Stimulated activated CD8-positive, alpha-beta memory T cell treated with anti-CD3 and anti-CD28 coated beads, Interleukin-12 subunit alpha, Interleukin-12 subunit beta, amount 100 ng/mL, for 1 hour (primary cell): ENCODE measurements at places on chromosomes 1 and 21.

- no peak for DNase-seq
These were observed 56.9 kb downstream of the SEC16B start for GRCh38 chr1:177912991-177913390.

DNA sequence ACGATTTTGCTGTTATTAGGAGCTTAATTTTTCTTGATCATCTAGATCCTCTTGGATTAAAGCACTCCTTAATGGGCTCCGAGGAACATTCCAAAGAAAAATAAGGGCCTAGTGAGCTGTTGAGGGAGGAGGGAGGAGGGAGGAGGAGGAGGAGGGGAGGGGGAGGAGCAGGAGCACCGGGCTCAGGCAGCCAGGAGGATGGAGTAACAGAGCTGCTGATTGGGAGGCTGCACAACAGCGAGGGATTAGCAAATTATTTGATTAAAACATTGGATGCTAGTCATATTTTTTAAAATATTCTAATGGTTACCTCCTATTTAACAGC is 302.1 kb upstream of the RRP15 start:
- no peak for DNase-seq

GRCh38 chr21:46455575-46456385 is 2.9 kb upstream of the DIP2A start:
- DNase-seq: no peak

- no peak for DNase-seq
These were observed 18.3 kb downstream of the NECAP2 start for GRCh38 chr1:16458831-16459230.

GRCh38 chr1:185091480-185091879 is 46.1 kb downstream of the RNF2 start:
- no peak for DNase-seq

DNA sequence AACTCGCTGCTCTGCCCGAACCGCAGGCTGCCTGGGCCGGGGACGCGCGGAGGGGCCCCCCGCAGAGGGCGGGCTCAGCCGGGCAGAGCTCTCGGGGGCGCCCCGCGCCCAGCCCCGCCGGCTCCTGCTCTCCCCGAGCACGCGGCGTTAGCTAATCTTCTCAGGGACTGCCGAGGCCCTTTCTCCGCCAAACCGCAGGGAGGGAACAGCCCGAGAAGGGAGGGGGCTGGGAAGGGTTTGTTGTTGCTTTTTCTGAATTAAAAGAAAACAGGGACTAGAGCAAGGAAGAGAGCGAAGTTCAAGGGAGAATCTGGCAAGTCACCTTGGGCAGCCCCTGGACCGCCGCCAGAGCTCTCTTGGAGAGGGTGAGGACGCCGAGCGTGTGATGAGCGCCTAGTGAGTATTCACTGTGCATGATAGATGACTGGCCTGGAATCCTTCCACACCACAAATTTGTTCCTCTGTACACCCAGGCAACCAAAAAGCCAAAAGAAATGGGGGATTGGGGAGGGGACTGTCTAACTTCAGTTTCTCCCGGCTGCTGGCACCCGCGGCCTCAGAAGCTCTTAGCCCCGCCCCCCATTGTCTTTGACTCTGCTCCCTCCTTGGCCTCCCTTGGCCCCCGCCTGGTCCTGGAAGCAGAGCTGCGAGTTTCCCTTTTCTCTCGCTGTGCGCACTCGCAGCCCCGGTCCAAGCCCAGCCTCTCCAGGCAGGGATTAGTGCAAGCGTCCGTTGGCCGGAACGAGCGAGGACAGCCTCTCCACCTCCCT is 19.7 kb upstream of the LMX1A start:
- no peak for DNase-seq

DNA sequence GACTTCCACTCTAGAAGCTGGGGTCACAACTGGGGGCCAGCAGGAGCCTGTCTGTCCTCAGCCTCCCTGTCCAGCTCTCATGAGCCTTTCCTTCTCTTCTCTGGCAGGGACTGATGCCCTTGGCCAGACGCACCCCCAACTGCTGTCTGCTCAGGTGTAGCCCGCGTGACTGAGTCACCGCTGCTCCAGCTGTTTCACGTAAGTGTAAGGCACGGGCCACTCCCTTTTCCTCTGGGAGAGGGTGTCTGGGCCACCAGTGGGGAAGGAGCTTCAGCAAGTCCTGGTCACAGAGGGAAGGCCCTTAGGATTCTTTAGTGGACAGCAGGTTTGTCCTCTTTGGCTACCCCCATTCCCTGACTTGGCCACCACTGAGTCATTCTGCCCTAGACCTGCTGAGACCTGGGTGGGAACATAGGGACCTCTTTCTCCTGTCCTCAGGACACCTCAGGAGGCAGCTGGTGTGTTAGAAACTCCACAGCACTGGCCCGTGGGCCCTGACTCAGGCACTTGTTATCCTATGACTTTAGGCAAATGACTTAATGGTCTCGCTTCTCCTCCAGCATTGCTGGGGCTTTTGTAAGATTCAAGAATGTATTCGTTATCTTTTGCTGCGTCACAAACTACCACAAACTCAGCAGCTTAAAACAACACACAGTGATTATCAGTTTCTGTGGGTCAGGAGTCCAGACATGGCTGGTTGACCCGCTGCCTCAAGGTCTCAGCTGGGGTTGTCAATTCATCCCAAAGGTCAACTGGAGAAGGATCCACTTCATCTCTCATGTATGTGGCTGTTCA is 64.8 kb downstream of the FAM163A start:
- no peak for DNase-seq

DNA sequence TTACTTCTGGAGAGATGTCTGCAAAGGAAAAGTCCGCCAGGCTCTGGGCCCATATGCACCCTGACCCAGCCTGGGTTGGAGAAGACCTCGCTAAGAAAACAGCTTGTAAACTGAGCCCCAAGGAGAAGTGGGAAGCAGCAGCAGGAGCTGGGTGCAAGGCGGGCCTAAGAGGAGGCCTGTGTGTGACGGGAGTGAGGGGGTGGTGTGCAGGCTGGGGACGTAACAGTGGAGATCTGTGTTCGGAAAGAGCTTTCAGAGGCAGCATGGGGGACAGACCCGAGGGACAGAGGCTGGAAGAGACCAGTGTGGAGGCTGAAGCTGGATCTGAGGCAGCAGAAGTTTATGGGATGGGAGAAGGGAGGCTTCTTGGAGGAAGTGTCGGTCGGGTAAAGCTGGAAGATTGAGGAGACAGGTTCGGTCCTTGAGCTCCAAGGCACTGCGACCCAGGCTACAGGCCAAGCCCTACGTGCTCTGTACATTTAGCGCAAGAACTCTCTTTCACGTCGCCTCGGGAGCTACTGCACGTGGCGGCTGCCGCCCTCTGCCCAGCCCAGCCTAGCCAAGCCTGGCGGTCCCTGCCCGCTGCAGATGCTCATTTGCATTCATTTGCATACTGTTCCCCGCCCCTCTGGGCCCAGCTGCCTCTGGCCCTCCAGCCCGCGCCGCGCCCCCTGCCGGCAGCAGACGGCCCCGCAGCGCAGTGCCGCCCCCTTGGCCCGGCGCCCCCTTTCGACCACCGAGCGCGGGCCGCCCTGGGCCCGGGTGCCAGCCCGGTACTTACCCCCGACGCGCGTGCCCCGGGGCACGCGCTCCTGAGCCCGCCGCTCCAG is 6.3 kb downstream of the HPCA start:
- no peak for DNase-seq

DNA sequence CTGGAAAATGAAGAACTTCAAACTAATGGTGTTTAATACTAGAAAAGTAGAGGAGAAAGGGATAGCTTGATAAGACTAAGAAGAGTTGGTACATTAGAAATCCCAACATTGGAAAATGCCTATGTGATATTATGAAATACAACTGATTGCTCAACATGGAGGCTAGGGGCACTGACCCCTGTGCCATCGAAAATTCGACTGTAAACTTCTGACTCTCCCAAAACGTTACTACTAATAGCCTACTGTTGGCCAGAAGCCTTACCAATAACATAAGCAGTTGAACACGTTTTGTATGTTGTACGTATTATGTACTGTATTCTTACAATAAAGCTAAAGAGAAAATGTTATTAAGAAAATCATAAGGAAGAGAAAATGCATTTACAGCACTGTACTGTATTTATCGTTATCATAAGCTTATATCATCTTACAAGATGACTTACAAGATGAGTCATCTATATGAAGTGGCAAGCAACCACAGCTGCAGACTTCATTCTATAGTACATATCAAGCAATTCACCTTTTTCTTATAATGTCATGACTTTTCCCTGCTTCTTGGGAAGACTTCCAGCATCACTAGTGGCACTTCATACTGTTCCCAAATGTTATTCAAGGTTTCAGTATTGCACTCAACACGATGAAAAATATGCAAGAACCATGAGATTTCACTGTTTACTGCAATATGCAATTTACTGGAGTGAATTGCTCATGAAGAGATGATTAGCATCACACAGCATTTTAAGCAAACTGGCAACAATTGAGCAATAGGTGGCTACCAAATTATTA is 12.9 kb upstream of the CTSK start:
- DNase-seq: no peak

GRCh38 chr1:14598007-14598497 is 433 bp upstream of the KAZN start:
- DNase-seq: no peak

- DNase-seq: no peak
These were observed 142.4 kb downstream of the NAV1 start for GRCh38 chr1:201681375-201681774.

DNA sequence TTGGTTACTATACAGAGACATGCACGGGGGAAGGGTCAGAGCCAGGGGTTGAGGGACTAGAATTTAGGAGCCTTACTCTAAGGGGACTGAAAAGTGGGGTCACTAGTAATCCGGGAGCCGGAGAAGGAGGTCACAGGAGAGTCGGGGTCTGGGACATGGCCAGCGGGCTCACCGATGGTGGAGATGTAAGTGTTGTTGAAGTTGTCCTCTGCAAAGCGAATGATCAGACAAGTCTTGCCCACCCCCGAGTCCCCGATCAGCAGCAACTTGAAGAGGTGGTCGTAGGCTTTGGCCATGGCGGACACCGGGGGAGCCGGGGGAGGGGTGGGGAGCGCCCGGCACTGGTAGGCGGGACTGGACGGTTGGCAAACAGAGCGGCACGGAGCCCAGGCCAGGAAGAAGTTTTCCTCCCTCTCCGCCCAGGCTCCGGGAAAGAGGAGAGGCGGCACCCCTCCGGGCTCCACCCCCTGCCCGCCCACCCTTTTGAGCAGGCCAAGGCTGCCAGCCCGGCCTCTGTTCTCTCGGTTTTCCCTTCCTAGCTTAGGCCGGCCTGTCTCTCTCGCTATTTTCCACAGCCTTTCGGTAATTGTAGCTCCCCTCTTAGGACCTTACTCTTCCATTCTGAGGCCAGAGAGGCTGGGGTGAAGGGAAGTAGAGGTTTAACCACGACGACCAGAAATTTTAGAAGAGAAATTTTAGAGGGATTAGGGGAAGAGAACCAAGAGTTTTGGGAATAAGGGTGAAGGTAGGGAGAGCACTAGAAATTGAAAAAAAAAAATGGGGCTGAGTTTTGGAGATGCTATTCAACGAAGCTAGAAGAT is at the start of gene RAB13:
TSS of gene RAB13 (minus strand) at position 399 of the 821 bp plus-strand sequence. CDS start at position 296, 103 bp downstream.
- no peak for DNase-seq

DNA sequence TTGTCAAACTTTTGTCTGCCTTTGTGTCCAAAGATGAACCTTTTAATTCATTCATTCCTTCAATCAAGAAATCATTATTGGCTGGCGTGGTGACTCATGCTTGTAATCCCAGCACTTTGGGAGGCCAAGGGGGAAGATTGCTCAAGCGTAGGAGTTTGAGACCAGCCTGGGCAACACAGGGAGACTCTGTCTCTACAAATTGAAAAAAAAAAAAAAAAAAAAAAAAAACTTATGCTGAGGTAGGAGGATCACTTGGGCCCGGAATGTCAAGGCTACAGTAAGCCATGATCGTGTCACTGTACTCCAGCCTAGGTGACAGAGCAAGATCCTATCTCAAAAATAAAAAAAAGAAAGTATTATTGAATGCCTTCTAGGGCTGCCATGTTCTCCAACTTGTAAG is 51.3 kb upstream of the CXADR start:
- DNase-seq: no peak

DNA sequence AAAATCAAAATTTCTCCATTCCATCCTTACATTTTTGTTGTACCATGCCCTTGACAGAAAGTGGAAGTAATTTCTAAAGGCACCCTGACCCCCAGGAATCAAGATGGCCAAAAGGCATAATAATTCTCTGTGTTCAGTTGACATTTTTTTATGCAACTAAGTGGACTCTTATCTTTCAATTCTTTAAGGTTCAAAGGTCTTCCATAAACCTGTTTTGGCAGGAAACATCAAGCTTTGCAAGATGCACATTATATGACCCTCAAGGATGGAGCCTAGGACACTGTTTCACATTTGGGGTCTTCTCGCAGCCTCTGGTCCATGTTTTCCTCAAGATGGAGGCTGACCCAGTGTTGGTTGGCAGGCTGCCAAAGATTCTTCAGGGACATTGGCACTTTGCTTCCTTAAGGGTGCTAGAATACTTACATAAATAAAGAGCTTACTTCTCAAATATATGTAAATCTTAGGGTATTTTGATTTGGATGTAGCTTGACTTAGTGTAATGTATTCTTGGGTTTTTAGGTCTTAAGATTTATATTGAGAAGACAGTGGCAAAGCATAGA is 48.0 kb upstream of the COG2 start:
- no peak for DNase-seq

DNA sequence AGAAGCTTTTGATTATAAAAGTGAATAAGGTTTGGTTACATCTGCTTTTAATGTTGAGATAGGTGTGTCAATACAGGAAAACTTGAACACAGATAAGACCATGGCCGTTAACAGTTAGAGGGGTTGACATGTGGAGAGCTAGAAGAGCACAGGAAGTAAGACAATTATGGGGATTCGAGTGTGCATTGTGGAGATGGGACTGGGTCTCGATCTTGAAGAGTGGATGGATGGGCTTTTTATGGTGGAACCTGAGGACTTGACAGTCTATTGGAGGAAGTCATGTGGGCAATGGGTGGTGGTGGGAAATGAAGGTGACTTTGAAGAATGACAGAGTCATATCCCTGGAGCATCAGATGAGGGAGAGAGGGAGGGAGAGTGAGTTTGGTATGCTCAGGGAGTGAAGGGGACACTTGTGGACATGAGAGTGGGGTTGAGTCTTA is 12.1 kb downstream of the DYRK1A start:
- no peak for DNase-seq

DNA sequence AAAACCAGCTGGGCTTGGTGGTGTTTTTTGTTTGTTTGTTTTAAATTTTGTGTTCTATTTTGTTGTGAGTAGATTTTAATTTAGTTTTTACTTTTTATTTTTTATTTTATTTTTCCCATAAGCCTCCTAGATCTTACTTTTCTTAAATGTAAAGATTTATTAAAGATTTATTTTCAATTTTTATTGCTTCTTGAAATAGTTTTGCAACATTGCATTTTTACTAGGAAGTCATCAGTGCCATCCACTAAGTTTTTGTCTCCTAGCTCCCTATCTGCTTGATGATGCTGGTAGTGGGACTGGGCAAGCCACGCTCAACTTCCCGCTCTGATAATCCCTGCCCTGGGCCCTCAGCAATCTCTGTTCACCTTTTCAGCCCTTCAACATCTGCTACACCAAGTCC is 175.4 kb downstream of the CDC7 start:
- DNase-seq: no peak

DNA sequence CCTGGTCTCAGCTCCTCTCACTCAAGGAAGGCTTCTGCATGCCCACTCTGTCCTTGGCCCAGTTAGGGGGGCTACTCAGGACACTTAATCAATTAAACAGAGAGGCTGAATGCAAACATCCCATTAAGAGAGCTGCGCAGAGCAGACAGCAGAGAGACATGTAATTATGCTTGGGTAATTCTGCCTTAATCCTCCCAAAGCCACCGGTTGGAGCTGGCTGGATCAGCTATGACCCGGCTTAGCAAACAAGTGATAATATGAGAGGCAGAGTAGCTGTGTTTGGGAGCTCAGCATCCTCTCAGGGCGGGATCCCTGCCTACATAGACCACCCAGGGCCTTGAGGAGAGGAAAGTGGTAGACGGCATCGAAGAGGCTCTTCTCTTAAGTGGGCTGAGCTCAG is 183.2 kb downstream of the GRIK3 start:
- DNase-seq: no peak

- DNase-seq: no peak
These were observed 80.3 kb downstream of the OSBPL9 start for GRCh38 chr1:51697166-51697565.
